ENCODE measurements at places on chromosomes 5 and 9. TPM values are rescaled to one million over a fixed set of nuclear protein-coding genes. Genes with fewer than 3 reads are reported as not detected.

GRCh38 chr9:124454791-124455443 lies 4.7 kb downstream of the ADGRD2 start:
- no peak for DNase-seq

GRCh38 chr5:73307645-73308355 lies 134.8 kb downstream of the TMEM174 start:
- DNase-seq, result no peak

GRCh38 chr9:124450241-124450924 lies at the start of gene ADGRD2:
Gene ADGRD2 (plus strand): TSS chr9:124450451. CDS start chr9:124451667, 1,216 bp downstream.
- DNase-seq, result no peak

GRCh38 chr5:87900419-87900818 lies 368.2 kb downstream of the TMEM161B start:
- DNase-seq, result no peak

- no peak for DNase-seq
Measured at GRCh38 chr5:118605761-118606160, 382.6 kb downstream of the DTWD2 start.

- no peak for DNase-seq
Measured at GRCh38 chr9:134689321-134690181, 47.9 kb downstream of the COL5A1 start.

DNA sequence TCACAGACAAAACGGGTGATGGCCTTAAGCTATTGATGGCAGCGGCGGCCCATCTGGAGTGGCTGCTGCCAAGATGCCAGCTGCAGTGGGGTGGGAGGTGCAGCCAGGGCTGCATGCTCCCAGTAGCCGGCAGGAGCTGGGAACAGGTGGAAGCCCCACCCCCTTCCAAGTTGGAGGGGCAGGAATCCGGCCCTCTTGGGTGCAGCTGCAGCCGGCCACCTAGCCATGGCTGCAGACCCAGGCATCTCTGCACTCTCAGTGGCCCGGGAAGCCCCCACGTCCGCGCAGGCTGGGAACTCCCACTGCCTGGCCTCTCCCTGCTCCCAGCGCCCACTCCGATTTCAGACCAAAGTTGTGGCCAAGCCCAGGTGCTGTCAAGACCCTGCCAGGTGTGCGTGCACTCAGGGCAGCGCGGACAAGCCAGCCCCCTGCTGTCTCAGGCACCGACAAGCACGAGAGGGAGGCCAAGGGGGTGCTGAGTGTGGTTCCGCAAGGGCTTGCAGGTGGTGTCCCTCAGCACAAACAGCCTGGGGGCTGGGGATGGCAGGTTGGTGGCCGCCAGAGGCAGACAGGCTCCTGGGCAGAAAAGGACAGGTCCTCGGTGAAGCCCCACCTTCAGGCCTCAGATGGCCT lies 115.1 kb upstream of the TSLP start:
- no peak for DNase-seq

GRCh38 chr9:9078301-9078700 lies 1278.7 kb upstream of the DMAC1 start:
- no peak for DNase-seq

- DNase-seq, result no peak
Measured at GRCh38 chr5:110738503-110738811, 350 bp upstream of the SLC25A46 start.

- DNase-seq, result no peak
Measured at GRCh38 chr9:115350548-115350947, 232.6 kb upstream of the TNC start.

DNA sequence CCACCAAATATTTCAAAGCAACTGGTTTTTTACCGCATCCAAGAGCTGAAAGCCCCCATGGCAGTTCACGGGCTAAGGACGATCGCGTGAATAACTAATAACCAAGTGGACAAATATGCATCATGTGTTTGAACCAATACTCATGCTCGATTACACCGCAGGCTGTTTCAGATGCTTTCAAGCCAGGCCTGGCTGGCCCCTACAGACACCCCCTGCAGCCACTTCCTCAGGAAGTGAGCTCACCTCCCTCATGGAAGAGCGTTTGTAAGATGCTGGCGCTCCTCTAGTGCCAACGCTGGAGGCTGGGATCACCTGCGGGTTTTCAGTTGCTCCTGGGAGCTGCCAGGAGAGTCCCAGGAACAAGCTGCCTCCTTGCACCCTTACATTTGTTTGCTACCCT lies 53.9 kb upstream of the PTCH1 start:
- no peak for DNase-seq

DNA sequence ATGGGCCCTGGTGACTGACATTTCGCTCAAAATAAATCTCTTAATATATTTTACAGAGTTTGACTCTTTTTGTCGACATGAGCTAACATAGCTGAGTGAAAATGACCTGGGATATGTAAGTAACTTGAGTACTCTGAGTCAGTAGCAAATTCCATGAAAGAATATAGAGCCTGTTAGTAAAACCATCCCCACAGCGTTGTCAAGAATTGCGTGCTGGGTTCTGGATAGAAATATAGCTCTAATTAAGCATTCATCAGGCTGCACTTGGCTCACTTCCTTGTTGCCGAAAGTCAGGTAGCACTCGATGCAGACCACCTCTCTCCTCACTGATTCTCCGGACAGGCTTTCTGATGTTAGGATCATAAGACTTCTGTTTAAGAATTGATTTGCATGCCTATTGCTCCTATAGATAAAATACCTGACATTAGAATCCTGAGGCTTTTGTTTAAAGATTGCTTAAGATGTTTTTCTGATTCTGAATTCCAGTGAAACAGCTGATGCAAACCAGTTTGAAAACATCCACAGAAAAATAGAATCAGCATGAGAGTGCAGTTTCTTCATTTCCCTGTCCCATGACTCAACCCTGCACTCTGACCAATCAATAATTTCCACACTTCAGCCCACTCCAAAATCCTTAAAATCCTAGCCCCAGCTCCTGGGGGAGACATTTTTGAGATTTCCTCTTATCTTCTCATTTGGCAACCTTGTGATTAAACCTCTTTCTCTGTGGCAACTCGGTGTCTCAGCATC lies 310.6 kb downstream of the DIRAS2 start:
- DNase-seq, result peak; percentile 32

GRCh38 chr5:22109315-22109714 lies 743.8 kb downstream of the CDH12 start:
- no peak for DNase-seq

The ASPN gene
- 8.2 TPM for polyA plus RNA-seq

The SPATA9 gene
- 1.0 TPM for polyA plus RNA-seq

The ARSI gene
- polyA plus RNA-seq, result 5.2 TPM

Measured in BJ (cell line).